ENCODE measurements at places on chromosomes 5 and 9.

GRCh38 chr9:120922404-120923195 is 4.0 kb downstream of the TRAF1 start:
- no peak for DNase-seq

DNA sequence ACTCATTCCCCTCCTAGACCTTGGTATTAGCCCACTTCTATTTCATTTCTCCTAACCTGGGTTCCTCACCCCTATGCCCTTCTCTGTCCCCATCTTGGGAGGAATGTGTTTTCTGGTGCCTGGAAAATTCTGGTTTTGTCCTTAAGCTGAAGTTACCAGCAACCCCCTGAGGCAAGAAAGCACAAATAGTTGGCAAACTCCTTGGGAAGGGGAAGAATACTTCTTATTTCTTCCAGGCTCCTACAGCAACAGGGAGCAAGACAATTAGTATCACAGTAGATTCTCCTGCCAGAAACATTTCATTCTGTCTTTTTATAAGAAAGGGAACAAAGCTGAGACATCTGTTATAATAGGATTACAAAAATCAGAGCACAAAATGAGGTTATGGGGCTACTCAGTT is 142.5 kb downstream of the SNCAIP start:
- no peak for DNase-seq

- DNase-seq, result no peak
Measured at GRCh38 chr5:23026252-23027170, 173.4 kb upstream of the CDH12 start.

GRCh38 chr5:43117092-43117491 is 3.6 kb upstream of the ZNF131 start:
- no peak for DNase-seq

GRCh38 chr9:119298076-119298853 is 71.0 kb downstream of the BRINP1 start:
- DNase-seq, result no peak

DNA sequence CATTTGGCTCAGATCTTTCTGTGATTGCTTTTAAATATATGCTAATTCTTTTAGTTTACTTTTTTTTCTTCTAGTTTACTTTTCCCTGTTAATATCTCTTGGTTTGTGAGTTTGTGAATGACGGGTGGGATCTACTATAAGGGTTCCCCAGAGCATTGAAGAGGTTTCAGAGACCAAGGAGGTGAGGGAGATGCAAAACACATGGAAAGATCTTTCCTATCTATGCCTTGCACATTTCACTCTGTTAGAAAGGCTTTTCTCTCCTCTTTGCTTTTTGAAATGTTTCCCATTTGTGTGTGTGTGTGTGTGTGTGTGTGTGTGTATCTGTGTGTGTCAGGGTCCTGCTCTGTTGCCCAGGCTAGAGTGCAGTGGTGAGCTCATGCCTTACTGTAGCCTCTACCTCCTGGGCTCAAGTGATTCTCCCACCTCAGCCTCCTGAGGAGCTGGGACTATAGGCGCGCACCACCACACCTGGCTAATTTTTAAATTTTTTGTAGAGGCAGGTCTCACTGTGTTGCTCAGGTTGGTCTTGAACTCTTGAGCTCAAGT is 50.7 kb downstream of the CNTLN start:
- DNase-seq, result no peak

All from SHP77 treated with DMSO at 0.1 percent for 48 hours (cell line).